Stimulated activated CD4-positive, alpha-beta T cell treated with anti-CD3 and anti-CD28 coated beads, TNF-alpha, amount 100 ng/mL, for 1 hour (primary cell): ENCODE measurements at places on chromosomes 3 and 15.

DNA sequence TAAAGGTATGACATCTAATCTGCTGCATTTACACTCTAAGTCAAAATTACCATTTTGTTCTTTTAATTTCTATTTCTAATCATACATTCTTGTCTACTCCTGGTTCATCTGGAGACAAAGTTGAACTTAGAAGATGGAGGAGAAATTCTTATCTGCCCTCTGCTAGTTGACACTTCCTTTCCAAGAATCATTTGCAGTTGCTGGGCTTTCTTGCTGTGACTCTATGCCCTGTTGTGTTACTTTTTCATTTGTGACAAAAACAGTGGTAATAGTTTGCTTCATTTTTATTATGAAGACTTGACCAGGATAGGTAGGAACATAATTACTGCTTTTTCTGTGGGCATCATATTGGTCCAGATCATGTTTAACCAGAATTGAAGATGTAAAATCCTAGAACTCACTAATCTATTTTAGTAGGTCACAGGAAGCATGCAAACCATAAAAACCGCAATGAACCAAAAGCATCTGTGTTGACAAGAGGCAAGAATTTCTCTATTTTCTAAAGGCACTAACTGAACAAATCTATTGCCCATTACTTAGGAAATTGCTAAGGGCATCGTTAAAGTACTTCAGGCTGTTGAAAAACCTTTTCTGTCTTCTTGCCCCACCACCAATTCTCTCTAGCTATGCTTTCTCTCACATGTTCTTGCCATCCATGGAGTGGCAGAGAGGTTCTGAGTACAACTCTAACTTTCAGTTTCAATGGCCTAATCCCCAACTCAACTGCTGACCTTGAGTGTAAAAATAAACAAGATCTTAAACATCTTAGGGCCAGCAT lies 4.2 kb upstream of the CCR2 start:
- DNase-seq = no peak

DNA sequence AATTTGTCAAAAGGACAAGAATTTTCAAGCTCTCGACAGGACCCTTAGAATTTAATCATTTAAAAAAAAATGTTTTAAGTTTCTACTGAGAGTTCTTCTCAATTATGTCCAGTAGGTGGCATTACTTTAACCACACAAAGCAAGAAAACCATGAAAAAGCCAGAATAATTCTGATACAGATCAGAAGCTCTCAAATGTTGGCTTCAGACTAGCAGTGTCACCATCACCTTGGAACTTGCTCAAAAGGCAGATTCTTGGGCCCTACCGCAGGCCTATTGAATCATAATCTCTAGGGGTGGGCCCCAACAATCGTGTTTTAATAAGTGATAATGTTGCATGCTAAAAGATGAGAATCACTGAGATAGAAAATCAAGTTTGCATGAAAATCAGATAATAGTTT lies 99.5 kb upstream of the KCNMB2 start:
- DNase-seq = no peak

DNA sequence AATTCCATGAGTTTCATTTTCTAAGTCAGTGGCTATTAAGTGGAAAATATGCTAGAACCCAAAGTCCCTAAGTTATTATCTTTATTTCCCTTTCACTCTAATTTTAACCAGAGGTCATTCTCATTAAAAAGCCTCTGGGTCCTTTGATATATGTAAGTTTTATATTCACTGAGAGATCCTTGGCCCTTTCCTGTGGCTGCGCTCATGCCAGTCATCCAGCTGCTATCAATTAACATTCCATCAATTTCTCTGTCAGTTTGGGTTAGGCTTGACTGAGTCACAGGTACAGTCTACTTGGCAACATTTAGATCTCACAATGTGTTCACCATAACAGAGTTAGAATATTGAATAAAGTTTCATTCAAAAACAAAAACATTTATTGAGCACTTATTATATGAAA lies 58.0 kb upstream of the FBN1 start:
- DNase-seq = no peak

- DNase-seq = no peak
Measured at GRCh38 chr3:38152609-38153008, 12.7 kb upstream of the OXSR1 start.

DNA sequence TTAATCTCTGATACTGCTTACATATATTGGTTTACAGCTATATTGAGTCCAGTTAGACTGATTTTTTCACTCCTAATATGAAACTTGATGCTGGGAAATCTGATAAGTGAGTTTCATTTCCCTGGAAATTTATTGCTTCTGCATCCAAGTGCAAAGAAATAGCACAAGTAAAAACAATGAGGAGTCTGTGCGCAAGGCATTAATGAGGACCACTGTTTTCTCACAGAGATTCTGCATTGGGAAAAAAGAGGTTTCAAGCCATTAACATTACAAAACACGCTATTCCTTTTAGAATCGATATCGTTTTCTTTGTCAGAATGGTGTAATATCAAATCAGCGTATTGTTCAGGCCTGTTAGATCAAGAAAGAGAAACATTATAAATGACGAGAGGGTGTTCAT lies 723.3 kb upstream of the ARRDC4 start:
- no peak for DNase-seq

DNA sequence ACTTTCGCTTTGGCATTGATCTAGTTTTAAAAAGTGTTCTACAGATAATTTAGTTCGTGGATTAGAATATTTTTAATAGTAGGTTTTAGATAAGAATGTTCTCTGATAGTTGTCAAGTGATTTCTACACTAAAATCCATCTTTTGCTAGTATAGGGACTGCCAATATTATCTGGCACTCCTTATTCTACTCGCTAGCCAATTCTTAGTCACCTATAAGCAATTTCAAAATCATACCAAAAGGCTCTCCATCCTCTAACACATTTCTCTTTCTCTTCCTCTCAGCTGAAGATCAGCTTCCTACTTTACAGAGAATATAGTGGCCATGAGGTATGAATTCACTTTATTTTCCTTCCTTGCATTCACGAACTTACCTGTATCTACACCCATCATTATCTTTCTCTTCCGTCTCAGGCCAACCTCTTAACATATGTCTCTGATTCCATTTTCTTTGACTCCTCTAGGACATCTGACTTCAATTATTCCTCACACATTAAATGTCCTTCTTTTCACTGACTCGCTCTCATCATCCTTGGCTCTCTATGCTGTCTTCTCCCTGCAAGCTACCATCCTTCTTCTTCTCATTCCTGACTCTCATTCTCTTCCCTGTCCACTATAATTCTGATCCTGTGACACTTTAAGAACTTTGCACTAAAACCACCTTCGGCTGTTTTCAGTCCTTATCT lies 35.5 kb downstream of the C3orf80 start:
- no peak for DNase-seq
